Activated naive CD4-positive, alpha-beta T cell (primary cell): ENCODE measurements at places on chromosomes 2 and 18.

GRCh38 chr18:50870138-50870845, 8.6 kb upstream of the ME2 start:
- no peak for DNase-seq

DNA sequence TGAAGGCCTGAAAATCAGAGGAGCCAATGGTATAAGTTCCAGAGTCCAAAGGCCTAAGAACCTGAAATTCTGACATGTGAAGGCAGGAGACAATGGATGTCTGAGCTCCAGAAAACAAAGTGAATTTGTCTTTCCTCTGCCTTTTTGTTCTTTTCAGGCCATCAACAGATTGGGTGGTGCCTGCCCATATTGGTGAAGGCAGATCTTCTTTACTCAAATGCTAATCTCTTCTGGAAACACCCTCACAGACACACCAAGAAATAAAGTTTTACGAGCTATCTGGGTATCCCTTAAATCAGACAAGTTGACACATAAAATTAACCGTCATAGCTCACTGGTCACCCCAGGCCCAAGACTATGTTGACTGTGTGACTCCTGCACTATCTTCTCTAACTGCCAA, 163.8 kb upstream of the NCKAP5 start:
- no peak for DNase-seq

DNA sequence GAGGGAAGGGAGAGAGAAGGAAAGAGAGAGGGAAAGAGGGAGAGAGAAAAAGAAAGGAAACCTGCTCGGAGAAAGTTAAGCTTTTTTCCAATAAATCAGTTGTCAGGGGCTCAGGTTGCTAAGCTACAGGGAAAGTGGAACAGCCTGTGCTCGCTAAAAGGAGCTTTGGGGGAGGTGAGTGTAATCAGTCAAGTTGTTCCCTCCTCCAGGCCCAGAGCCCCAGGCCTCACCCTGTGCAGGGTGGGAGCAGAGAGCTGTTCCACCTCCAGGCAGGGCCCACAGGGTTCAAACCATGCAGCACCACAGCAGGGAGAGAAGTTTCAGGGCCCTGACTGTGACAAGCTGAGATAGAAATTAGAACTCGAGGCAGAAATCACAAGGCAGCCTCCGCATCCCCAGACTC, 56.4 kb upstream of the PPP1CB start:
- no peak for DNase-seq

- no peak for DNase-seq
Measured at GRCh38 chr18:24817587-24818371, 357.3 kb downstream of the HRH4 start.

- DNase-seq, result no peak
Measured at GRCh38 chr2:83689402-83689801, 769.7 kb downstream of the SUCLG1 start.

GRCh38 chr2:210862283-210863065, 306.1 kb downstream of the CPS1 start:
- no peak for DNase-seq

GRCh38 chr2:88754585-88755320, 63.3 kb downstream of the RPIA start:
- DNase-seq, result no peak
